ENCODE measurements at places on chromosomes 7 and 10.

DNA sequence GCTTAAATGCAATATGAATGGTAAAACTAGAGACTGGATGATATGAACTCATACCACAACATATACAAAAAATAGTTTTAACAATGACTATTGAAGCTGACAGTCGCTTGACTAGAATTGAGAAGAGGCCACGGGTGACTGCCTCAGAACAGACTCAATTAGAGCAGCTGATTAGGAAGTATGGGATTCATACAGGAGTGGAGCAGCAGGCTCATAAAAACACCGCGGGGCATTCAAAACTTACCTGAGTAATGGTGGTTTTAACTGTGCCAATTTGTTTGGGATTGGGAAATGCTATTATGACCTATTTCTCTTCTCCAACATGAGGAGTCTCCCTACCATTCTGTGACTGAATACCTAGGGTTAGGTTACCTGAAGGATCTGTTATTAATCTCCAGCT lies 2.1 kb downstream of the CADPS2 start:
- DNase-seq = no peak

DNA sequence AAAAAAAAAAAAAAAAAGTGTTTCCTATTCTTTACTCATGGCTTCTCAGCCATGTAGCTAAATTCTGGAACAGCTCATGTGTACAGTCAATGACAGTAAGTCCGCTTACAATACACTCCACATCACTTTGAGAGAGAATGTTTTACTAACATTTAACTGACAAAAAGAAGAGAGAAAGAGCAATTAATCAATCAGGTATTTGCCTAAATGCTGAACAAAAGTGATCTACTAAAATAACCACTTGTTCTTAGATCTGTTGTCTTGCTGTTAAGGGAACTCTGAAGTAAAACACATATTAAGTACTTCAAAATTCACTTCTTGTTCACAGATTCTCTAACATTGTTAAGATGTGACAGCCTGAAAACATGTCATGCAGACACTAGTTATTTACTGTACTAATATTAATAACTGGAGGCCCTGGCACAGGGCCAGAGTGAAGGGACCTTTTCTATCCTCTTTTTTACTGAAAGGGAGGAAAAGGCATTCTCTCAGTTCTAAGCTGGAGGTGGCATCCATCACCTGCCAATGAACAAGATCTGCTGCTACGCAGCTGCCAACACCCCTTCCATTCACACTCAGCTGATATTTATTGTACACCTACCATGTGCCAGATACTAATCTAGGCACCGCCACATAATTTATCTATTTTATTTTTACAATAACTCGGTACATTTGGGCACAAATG lies 72.6 kb downstream of the AHR start:
- DNase-seq = peak; percentile 24

DNA sequence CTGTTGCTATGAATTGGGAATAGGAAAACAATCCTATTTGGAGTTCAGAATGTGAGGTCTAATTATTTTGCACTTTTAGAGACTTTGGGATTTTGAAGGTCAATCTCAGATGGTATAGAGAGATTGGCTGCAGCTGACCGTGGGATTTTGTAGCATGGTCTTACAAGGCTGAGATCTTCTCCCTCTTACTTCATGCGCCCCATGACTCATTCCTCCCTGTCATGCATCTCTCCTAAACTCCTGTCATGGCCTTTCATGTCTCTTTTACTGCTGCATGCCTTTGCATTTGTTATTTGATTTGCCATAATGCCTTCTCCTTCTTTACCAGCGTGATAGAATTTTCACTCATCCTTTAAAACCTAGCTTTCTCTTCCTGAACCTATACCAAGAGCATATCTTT lies 133.1 kb downstream of the BBS9 start:
- DNase-seq = no peak

GRCh38 chr7:157693521-157694375 lies 356.9 kb downstream of the DNAJB6 start:
- DNase-seq = no peak

DNA sequence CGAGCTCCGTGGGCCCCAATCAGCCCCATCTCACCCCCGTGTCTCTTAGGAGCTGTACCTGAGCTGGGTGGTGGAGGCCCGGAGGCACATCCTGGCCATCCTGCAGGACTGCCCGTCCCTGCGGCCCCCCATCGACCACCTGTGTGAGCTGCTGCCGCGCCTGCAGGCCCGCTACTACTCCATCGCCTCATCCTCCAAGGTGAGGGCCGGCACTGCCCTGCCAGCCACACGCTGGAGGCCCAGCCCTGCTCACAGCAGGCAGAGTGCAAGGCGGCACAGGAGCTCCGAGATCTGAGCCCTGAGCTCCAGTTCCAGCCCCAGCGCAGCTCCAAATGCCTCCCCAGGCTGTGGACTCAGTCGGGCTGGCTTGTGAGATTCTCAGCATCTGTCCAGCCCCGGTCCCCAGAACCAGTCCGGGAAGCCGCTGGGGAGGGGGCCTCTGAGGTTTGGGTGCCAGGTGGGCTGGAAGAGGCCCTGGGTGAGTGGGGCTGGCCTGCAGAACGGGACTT lies 9.3 kb downstream of the TMEM120A start:
- no peak for DNase-seq

- peak; percentile 73 for DNase-seq
These were observed 388 bp downstream of the CNOT4 start for GRCh38 chr7:135509589-135509838.

DNA sequence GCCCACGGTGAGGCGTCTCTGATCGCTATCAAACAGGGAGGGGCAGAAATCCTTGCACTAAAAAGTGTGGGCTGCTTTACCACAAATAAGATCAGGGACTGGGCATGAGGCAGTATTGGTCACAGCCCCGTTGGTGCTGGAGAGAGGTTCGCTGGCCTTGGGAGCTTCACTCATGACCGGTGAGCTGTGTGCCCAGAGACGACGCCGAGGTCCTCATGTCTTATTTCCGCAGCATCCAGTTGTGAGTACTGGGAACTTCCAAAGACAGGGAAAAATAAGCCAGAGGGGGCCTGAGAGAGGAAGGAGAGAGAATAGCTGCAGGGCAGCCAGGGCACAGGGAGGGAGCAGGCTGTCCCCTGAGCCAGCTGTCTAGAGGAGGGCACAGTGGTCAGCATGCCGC lies 154.2 kb upstream of the PRKCQ start:
- no peak for DNase-seq

- DNase-seq = peak; percentile 86
These were observed 80.5 kb downstream of the TNS3 start for GRCh38 chr7:47501406-47501805.

DNA sequence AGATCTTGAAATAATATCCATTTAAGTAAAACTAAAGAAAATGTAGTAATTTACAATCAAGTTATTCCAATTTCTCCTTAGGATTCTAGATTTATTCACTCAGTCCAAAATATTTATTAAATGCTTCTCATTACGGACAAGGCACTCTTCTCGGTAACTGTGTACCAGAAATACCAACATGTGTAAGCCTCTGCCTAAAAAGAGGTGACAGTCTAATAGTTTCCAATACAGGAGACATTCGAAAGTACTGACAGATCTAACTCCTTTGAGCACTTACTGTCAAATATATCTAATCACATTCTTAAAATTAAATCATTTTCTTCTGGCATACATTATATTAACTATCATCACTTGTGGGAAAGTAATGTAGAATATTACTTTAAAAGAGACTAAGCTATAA lies 26.9 kb downstream of the TMEM168 start:
- no peak for DNase-seq

GRCh38 chr10:63384001-63384400 lies 81.8 kb downstream of the JMJD1C start:
- no peak for DNase-seq

- peak; percentile 99 for DNase-seq
These were observed at the start of gene FZD1 for GRCh38 chr7:91264046-91264923. FZD1 (plus strand) TSS chr7:91264433; CDS start chr7:91264881, 448 bp downstream.

DNA sequence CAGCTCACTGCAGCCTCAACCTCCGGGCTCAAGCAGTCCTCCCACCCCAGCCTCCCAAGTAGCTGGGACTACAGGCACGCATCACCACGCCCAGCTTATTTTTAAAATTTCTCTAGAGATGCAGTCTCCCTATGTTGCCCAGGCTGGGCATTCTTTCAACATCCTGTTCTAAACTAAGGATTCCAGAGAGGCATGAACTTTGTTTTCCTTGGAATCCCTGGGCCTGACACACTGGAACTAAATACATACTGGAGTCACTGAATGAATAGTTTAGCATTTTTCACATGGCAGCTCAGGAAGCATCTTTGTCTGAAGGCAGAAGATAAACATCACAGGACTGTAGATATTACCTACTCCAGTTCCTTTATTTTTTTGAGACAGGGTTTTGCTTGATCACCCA lies 108.7 kb downstream of the ITIH5 start:
- DNase-seq = no peak

DNA sequence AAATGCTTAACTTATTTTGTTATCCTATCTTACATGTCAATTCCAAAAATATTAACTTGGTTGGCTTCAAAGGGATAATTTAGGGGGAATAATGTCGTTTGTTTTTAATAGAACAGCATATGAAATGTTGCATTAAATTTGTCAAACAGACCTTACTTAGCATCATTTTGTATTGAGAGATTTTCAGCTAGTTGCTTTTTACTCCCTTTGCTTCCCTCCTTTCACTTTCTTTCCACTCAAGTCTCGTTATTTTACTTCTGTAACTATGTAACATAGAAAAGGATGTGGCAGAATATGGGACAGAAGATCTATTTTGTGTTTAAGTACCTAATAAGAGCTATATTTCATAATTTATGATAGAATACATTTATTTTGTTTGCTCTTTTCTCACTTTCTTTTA lies 2.6 kb downstream of the PHYHIPL start:
- DNase-seq = no peak

DNA sequence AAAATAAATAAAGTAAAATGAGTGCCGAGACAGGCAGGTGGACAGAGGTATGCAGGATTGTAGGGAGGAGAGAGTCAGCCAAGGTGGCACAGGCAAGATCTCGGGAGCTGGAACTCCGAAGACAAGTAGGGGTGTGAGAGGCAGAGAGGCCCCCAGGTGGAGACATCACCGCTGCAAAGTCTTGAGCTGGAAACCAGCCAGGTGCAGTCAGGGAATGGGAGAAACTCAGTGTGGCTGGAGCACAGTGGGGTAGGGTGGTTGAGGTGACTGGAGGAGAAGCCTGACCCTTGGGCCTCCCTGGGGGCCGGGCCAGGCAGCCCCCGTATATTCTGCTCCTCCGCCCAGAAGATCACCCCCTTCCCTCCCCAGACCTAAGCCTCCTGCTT lies 4.2 kb downstream of the EPHB4 start:
- no peak for DNase-seq

DNA sequence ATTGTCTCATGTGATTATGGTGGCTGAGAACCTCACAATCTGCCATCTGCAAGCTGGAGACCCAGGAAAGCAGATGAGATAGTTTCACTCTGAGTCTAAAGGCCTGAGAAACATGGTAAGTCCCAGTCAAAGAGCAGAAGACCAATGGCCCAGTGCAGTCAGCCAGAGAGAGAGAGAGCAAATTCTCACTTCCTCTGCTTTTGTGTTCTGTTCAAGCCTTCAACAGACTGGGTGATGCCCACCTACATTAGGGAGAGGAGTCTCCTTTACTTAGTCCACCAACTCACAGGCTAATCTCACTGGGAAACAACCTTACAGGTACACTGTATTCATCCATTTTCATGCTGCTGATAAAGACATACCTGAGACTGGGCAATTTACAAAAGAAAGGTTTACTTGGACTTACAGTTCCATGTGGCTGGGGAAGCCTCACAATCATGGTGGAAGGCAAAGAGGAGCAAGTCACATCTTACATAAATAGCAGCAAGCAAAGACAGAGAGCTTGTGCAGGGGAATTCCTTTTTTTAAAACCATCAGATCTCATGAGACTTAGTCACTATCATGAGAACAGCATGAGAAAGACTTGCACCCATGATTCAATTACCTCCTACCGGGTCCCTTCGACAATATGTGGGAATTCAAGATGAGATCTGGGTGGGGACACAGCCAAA lies 4.7 kb upstream of the FRMPD2 start:
- DNase-seq = no peak

DNA sequence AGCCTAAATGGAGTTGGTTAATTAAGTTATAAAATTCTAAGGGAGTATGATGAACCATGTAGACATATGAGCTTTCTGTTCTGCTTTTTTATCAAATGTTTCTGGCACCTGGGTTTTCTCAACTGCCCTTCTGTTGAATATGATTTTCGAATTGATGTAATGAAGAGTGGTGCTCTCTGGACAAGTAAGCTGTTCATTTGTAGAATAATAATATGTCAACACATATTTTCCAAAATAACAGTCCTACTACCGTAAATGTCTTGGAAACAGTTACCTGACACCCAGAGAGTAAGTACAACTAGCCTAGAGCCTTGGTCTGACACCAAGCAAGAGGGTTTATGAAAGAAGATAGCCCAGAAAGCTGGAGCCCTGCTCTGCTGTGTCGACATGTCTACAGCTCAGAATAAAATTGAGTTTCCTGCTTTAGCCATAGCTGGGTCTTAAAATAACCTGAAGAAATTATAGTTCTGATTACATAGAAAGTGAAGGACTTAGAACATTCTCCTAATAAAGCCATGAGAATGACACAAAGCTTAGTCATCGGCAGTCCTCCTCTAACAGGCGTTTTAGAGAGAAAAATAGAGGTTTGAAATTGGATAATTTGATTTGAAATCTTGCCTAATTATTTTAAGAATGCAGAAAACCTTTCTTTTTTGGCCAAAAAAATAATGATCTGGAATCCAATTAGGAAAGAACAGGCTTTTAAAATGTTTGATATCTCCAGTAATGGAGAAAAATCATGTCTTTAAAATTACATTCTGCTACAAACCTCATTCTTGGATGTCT lies 25.1 kb downstream of the HDAC9 start:
- DNase-seq = peak; percentile 78

DNA sequence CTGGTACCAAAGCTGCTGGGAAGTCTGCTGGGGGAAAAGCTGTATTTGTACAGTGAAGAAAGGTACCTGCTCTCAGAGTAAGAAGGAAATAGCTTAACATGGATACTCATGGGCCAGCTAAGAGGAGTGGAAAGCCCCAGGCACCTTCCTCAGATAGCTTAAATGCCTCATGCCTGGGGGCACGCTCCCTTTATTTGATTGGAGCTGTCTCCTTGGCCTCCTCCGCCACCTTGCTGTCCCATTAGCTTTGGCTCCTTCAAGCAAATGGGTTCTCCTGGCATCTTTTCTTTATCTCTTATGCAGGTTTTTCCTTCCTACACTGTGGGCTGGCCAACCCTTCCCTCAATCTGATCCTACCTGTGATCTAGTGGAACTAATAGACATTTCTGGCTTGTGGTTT lies 318.5 kb downstream of the SH2D4B start:
- DNase-seq = no peak
